ENCODE measurements at places on chromosomes 5 and 9. TPM values are rescaled to one million over a fixed set of nuclear protein-coding genes. Genes with fewer than 3 reads are reported as not detected.

GRCh38 chr5:162911873-162912272, 525.5 kb upstream of the CCNG1 start:
- no peaks in the 10 kb centered on the region for H3K27me3 ChIP-seq
- no peak overlapping the region for H3K27ac ChIP-seq
- no peak for DNase-seq
- no peaks in the 10 kb centered on the region for H3K4me1 ChIP-seq

DNA sequence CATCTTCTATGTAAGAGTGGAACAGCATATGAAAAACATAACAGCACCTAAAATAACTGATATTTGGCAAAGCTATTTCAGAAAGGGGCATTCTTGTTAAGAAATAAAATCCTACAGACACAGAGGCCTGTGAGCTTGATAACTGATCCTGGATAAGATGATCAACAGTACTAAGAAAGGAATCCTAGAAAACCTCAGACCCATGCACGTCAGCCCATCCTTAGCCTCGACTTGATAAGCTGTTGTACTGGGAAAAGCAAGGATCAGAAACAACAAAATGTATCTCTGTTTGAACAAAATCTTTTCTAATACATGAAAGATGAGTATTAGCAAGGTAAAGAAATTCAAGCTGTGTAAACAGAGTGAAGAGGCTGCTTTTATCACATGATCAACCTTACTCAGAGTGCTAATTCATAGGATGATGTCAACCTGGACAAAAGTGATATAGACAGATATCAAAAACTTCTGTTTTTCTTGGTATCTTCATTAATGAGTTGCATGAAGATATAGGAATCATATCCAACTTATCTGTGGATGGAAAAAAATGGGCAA, 15.2 kb downstream of the LIFR start:
- H3K27ac ChIP-seq, result no peak overlapping the region
- peaks cover 5% of the 10 kb centered on the region for H3K4me1 ChIP-seq
- H3K27me3 ChIP-seq, result no peaks in the 10 kb centered on the region
- DNase-seq, result no peak

DNA sequence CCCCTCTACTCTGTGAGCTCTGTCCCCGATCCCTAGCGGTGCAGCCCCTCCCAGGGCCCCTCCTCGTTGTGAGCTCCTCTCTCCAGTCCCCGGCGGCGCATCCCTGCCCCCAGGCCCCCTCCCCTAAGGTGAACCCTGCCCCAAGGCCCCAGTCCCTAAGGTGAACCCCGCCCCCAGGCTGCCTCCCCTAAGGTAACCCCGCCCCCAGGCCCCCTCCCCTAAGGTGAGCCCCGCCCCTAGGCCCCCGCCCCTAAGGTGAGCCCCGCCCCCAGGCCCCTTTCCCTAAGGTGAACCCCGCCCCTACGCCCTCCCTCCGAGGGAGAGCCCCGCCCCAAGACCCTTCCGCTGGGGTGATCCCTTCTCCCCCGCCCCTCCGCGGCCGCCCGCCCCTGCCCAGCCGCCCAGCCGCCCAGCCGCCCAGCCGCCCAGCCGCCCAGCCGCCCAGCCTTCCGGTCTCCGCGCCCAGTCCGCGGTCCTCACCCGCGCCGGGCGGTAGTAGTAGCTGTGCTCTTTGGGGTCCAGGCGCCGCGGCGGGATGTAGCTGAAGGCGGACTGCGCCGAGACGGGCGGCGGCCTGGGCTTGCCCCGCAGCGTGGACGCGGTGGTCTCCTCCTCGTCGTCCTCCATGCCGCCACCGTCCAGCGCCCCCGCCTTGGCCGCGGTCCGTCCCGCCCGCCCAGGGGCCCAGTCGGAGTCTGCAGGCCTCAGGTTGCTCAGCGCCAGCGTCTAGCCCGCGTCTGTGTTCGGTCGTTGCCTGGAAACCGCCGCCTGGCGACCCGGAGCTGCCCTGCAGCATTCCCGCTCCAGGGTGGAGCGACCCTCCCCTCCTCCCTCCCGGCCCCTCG, at the start of gene CFAP90:
CFAP90 (minus strand) TSS at position 739 of the 845 bp plus-strand sequence; CDS start at position 627, 112 bp downstream.
- peak within 1 kb of the TSS; percentile 57 for H3K4me3 ChIP-seq
- no peaks in the 10 kb centered on the region for H3K27me3 ChIP-seq
- peak; percentile 62 for DNase-seq
- H3K4me1 ChIP-seq, result peaks cover 14% of the 10 kb centered on the region
- peak within 1 kb of the TSS; percentile 46 for H3K27ac ChIP-seq

DNA sequence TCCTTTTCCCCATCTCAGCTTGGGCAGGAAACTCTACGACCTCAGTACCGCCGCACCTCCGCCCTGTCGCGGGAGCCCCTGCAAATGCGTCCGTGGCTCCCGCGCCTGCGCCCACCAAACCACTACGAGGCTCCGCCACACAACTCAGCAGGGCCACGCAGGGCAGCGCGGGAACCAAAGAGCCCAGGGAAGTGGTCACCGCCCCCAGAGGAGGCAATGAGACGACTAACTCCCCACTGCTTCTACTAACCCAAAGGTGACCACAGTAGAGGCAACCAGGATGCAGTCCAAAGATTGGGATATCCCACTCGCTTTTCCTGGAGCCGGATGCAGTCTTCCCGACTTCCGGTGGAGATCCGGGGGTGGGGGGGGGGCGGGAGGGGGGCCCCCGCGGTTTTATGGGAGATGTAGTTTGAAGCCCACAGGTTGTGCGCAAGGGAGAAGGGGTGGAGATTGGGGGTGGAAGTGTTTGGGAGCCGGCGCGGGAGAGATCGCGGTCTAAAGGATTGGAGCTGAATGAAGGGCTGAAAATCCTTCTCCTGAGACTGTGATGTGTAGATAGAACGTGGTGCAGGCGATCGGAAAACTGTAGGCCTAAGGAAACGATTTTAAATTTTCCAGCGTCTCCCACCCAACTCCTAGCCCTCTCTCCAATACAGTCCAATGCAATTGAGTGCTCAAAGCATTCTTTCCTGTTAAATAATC, at the start of gene NUDT12:
NUDT12 (minus strand) TSS at position 337 of the 705 bp plus-strand sequence. CDS start 2,541 bp downstream, outside the sequence.
- H3K36me3 ChIP-seq, result peaks cover 13% of the 10 kb centered on the region
- H3K4me3 ChIP-seq, result peak within 1 kb of the TSS; percentile 61
- H3K4me1 ChIP-seq, result peaks cover 10% of the 10 kb centered on the region
- H3K27ac ChIP-seq, result peak within 1 kb of the TSS; percentile 87
- DNase-seq, result peak; percentile 92

GRCh38 chr5:37709020-37709419, 130.8 kb downstream of the GDNF start:
- no peaks in the 10 kb centered on the region for H3K27me3 ChIP-seq
- no peak overlapping the region for H3K27ac ChIP-seq
- no peak overlapping the region for H3K4me3 ChIP-seq
- no peak for DNase-seq

DNA sequence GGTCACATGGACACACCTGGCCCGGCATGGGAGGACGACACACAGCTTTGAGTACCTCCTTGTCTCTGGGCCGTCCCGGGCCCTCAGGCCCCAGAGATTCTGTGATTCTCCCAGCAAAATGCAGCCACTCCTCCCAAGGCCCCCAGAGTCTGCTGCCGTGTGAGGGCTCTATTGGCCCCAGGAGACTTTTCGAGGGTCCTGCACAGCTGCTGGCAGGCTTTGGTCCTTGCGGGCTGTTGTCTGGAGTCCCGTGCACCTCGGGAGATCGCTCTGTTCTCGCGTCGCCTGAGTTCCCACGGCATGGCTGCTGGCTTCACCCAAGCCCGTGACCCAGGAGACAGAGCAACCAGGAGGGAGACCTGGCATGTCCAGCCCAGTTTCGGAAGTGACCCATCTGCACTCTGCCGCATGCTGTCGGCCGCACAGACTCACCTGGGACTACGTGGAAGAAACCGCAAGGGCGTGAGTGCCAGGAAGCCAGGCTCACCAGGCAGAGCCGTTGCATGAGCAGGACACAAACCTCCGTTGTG, 46.8 kb upstream of the NKD2 start:
- DNase-seq, result no peak
- no peak overlapping the region for H3K4me3 ChIP-seq
- no peaks in the 10 kb centered on the region for H3K36me3 ChIP-seq
- peaks cover 3% of the 10 kb centered on the region for H3K27me3 ChIP-seq

DNA sequence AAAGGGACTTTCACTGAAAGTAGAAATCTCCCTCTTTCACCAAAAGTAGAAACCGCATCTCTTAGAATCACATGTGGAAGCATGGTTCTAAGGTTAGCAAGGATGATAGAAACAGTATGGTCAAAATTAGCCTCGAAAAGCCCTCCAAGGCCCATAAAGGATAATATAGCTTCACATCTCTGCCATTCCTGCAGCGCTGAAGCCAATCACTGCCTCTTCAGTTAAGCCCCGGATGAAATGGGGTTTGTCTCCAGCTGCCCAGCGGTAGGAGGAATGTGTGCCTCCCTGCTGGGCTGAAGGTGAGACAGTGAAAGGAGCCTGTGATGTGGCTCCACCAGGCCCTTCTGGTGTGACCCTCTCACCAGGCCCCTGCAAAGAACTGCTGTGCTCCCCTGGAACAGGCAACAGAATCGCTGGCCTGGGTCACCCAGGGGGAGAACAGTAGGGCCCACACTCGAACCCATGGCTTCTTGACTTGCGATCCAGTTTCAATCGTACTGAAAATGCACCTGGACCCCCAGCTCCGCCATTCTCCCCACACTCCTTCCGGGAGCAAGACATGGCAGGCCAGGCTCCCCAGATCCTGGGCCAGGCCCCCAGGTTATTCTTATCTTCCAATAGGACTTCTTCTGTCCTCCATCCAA, 47.2 kb downstream of the CAMK2A start:
- H3K27me3 ChIP-seq, result no peaks in the 10 kb centered on the region
- no peak overlapping the region for H3K27ac ChIP-seq
- H3K4me1 ChIP-seq, result peaks cover 12% of the 10 kb centered on the region
- H3K36me3 ChIP-seq, result no peaks in the 10 kb centered on the region

DNA sequence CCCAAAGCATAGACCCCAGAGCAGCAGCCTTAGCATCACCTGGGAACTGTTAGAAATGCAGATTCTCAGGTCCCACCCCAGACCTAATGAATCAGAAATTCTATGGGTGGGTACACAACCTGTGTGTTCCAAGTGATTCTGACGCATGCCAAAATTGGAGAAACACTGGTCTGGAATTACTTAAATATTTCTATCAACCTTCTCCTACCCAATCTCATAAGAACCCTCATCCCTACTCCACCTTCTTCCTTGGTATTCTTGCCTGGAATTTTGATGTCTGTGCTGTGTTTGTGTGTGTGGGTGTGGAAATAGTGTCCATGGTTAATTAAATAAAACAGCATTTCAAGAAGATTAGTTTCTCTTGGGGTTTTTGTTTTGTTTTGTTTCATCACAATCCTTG, 111.8 kb downstream of the CEMIP2 start:
- H3K36me3 ChIP-seq, result no peaks in the 10 kb centered on the region
- no peaks in the 10 kb centered on the region for H3K27me3 ChIP-seq
- H3K4me1 ChIP-seq, result no peaks in the 10 kb centered on the region
- H3K4me3 ChIP-seq, result no peak overlapping the region
- H3K27ac ChIP-seq, result no peak overlapping the region

DNA sequence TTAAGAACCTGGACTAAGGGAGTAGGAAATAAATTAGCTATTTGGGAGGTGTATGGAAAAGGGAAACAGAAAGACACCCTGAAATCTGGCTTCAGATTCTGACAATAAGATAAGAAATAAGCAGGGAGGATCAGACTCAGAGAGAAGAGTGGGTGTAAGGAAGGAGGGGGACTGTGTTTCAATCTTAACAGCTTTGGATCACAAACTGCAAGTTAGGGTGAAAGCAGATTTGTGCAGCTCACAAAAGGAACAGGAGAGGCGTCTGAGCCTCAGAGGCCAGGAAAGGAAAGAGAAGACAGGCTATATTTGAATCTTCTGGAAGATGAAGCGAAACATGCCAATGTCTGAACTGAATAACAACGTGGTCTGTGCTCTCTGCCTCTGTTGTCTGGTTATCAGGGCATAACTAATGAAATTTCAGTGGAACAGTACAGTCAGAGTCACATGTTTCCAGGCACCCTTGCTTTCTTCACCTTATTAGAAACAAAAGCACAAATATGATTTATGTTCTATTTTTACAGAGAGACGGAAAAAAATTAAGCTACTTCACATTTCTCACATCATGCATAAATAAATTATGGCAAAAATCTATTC, 26.6 kb downstream of the SGTB start:
- no peak overlapping the region for H3K4me3 ChIP-seq
- H3K4me1 ChIP-seq, result peaks cover 8% of the 10 kb centered on the region
- DNase-seq, result no peak
- peaks cover 25% of the 10 kb centered on the region for H3K36me3 ChIP-seq
- no peak overlapping the region for H3K27ac ChIP-seq

AGXT2 gene
- total RNA-seq, result not detected

TMEM174 gene
- total RNA-seq, result not detected

ADAMTS13 gene
- total RNA-seq, result 4.6 TPM

HTR4 gene
- total RNA-seq, result not detected

C5orf52 gene
- total RNA-seq, result not detected

NEUROG1 gene
- not detected for total RNA-seq

Measured in stomach (tissue), 19 donors.